Mesothelial cell of epicardium (in vitro differentiated cells): ENCODE measurements at places on chromosomes 5 and 9. TPM values are rescaled to one million over a fixed set of nuclear protein-coding genes. Genes with fewer than 3 reads are reported as not detected.

- DNase-seq = no peak
Observed at GRCh38 chr5:91449083-91449482, 66.0 kb upstream of the ARRDC3 start.

GRCh38 chr5:16812448-16812847, 123.6 kb downstream of the MYO10 start:
- no peak for DNase-seq

GRCh38 chr9:4290427-4290837, 9.4 kb downstream of the GLIS3 start:
- no peak for DNase-seq

The SLC25A48 gene
- total RNA-seq = 0.93 to 1.5 TPM (median 1.2 TPM) in 3 replicates

GRCh38 chr5:151906246-151906645, 18.4 kb downstream of the GLRA1 start:
- no peak for DNase-seq

The ARL10 gene
- 39.4 to 46.0 TPM (median 42.8 TPM) in 3 replicates for total RNA-seq

DNA sequence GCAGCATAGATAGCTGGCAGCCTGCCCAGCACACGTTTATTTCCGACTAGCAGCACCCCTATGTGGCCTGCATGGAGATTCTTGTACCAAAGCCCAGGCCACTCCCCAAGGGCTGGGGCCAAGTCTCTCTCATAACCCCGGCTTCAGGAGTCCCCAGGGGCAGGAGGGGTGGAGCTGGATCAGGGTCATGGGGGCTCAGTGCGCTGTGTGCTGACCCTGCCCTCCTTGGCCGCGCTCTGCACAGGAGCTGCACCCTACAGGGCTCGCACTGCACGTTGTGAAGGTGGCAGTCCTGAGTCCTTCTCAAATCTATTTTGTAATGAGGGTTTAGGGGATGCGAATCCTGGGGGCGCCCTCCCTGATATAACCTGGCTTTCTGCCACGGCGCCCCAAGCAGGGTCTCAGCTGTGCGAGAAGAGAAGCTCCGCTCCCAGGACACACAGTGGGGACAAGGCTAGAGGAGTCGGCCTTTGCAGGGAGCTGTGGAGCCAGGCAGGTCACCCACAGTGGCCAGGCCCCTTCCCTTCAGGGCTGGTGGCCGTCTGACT, 28.6 kb downstream of the NKD2 start:
- DNase-seq = no peak

The OLFM1 gene
- total RNA-seq = 0.86 to 2.0 TPM (median 1.4 TPM) in 3 replicates

GRCh38 chr5:2178528-2178927, 295.8 kb upstream of the IRX4 start:
- no peak for DNase-seq

The TLE1 gene
- 88.7 to 97.9 TPM (median 90.7 TPM) in 3 replicates for total RNA-seq

DNA sequence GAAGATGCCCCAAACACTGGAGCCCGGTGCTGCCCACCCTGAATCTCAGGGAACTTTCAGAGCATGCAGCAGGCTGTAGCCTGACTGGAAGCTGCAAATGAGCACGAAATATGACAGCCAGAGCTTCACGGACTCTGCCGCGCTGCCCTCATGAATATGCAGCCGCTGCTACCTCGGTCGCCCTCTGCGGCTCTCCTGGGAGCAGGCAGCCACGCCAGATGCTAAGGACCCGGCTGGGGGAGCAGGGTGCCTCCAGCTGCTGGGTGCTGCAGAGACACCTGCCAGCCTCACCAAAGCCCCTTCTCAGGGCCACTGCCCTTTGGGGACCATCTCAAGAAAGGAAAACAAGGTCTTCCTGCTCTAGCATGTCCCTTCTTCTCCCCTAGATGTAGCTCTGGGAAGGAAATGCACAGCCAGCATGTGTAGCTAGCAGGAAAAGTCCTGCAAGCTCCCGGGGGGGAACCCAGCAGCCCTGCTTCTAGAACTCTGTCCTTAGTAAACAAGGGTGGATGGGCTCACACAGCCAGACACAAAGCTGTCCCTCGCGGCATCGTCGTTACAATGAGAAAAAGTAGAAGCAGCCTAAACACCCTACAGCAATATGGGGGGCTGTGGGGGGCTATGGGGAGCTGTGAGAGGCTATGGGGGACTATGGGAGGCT, 56.8 kb upstream of the OLFM1 start:
- DNase-seq = no peak

- DNase-seq = no peak
Observed at GRCh38 chr5:109769597-109770291, 80.0 kb downstream of the MAN2A1 start.

- no peak for DNase-seq
Observed at GRCh38 chr9:4298255-4299004, 1.4 kb downstream of the GLIS3 start.

DNA sequence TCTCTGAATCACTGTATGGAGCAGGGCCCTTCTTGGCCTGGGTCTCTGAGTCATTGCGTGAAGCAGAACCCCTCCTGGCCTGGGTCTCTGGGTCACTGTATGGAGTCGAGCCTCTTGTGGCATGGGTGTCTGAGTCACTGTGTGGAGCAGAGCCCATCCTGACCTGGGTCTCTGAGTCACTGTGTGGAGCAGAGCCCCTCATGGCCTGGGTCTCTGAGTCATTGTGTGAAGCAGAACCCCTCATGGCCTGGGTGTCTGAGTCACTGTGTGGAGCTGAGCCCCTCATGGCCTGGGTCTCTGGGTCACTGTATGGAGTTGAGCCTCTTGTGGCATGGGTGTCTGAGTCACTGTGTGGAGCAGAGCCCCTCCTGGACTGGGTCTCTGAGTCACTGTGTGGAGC, 94.0 kb upstream of the RAPGEF1 start:
- DNase-seq = no peak

GRCh38 chr5:1380011-1380817, 35.3 kb upstream of the CLPTM1L start:
- peak; percentile 59 for DNase-seq

The NUTM2G gene
- 0.16 to 0.20 TPM in 2 of 3 replicates, not detected in the other for total RNA-seq

The HAUS6 gene
- total RNA-seq = 14.9 to 16.1 TPM (median 15.6 TPM) in 3 replicates

DNA sequence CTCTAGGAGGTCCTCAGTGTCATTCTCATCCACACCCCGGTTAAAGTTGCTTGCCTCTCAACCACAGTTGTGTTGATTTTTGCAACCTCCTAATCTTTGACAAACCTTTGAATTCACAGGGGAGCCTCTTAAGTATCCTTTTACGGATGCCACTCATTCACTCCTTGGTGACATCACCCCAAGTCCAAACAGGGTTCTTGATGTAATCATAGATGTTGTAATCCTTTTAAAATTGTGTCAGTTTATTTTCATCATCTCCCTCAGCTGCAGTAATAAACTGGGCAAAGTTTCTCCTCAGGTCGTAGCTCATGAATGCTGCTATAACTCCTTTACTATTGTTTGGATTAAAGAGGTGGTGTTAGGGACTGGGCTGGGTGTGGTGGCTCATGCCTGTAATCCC, 637.2 kb upstream of the NUDT12 start:
- no peak for DNase-seq

DNA sequence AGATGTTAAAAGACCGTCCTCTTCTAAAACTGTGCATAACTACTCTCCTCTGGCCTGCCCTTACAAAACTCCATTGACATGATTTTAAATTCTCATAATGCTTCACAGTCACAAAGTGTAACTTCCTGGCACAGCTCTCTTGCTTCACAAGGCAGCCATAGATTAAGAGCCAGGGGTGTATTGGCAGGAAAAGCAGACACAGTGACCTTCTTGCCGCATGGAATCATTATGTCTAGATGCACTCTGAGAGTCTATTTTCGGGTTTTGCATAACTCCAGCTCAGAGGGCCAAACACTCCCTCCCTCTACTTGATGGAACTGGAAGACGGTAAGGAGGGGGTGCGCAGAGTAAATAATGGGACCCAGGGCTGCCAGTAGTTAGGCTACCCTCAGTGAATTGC, 110.1 kb downstream of the MARCHF3 start:
- no peak for DNase-seq

- no peak for DNase-seq
Observed at GRCh38 chr5:1568201-1568979, 44.6 kb upstream of the LPCAT1 start.

The FOXD4L5 gene
- 0.16 to 0.29 TPM (median 0.22 TPM) in 3 replicates for total RNA-seq

The CYLC2 gene
- total RNA-seq = not detected in 3 replicates

DNA sequence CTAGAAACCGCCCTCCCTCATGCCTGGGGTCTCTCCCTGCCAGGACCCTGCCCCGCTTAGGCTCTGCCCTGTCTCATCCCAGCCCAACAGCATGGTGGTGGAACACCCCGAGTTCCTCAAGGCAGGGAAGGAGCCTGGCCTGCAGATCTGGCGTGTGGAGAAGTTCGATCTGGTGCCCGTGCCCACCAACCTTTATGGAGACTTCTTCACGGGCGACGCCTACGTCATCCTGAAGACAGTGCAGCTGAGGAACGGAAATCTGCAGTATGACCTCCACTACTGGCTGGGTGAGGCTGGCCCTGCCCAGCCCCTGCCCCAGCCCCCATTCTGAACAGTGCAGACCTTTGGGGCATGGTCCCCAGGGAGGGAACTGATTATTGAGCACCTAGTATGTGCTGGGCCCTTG, 33.9 kb downstream of the GSN start:
- DNase-seq = no peak

The DMRT3 gene
- total RNA-seq = 2.1 to 3.3 TPM (median 2.5 TPM) in 3 replicates

The MYOZ3 gene
- 8.5 to 9.4 TPM (median 8.5 TPM) in 3 replicates for total RNA-seq

DNA sequence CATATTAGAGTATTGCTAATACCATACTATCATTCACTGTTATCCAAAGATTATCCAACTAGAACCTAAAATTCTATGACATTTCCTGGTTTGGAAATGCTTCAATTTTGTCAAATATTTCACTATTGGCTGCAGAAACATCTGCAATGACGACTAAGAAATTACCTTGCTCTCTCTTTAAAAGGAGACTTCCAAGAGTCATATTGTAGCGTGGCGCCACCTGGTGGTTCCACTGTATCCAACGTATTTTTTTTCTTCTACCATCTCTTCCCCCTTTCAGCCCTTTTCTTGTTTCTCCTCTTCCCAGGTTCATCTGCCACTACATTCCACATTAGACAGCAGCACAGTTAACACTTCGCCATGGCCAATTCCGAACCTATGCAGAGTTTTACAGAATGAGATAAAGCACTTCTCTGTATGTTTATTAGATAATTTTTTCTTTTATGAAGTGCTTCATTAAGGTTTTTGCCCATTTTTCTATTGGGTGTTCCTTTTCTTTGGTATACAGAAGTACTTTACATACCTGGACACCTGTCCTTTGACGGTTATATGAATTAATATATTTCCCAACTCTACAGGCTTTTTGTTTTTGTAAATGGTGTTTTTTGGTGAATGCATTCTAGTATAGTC, 153.5 kb downstream of the CDC42SE2 start:
- DNase-seq = peak; percentile 60

The C9orf50 gene
- 0.23 to 0.87 TPM (median 0.69 TPM) in 3 replicates for total RNA-seq

The ADAMTSL1 gene
- total RNA-seq = 44.1 to 48.0 TPM (median 45.2 TPM) in 3 replicates

The CTNND2 gene
- 6.0 to 7.9 TPM (median 7.8 TPM) in 3 replicates for total RNA-seq

DNA sequence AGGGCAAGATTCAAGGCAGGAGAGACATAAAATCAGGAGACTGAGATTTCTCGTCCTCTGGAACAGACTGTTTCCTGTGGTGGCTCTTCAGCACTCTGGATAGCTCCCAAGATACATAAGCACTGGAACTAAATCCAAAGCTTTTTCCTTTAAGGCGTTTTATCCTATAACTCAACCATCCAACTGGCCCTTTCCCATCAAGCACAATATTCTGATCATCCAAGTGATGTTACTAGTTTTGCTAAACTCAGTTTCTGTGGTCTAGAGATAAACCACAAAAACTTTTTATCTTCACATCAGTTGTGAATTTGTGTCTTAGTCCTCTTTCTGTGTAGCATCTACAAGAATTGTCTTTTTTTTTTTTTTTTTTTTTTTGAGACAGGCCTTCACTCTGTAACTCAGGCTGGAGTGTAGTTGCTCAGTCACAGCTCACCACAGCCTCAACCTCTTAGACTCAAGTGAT, 299.4 kb downstream of the COX7C start:
- DNase-seq = peak; percentile 38
